Naive thymus-derived CD8-positive, alpha-beta T cell (primary cell): ENCODE measurements at places on chromosomes 6 and 20. TPM values are rescaled to one million over a fixed set of nuclear protein-coding genes. Genes with fewer than 3 reads are reported as not detected.

Gene KIAA0408
- polyA plus RNA-seq: not detected

Gene DDR1
- polyA plus RNA-seq: 5.4 TPM

Gene HDGFL1
- polyA plus RNA-seq: not detected

Gene CALHM4
- polyA plus RNA-seq: not detected

GRCh38 chr6:150940941-150941340, 75.4 kb downstream of the MTHFD1L start:
- DNase-seq: no peak
- no peak overlapping the region for H3K4me3 ChIP-seq
- H3K27me3 ChIP-seq: no peaks in the 10 kb centered on the region
- peaks cover 42% of the 10 kb centered on the region for H3K36me3 ChIP-seq
- H3K27ac ChIP-seq: no peak overlapping the region

- no peaks in the 10 kb centered on the region for H3K4me1 ChIP-seq
- no peak for DNase-seq
- peaks cover 2% of the 10 kb centered on the region for H3K27me3 ChIP-seq
- H3K27ac ChIP-seq: no peak overlapping the region
- no peak overlapping the region for H3K4me3 ChIP-seq
Measured at GRCh38 chr6:155791186-155791585, 335.5 kb upstream of the NOX3 start.

GRCh38 chr6:72890671-72891070, 268.8 kb downstream of the KCNQ5 start:
- no peaks in the 10 kb centered on the region for H3K27me3 ChIP-seq
- no peak overlapping the region for H3K4me3 ChIP-seq
- DNase-seq: no peak
- no peak overlapping the region for H3K27ac ChIP-seq
- peaks cover 6% of the 10 kb centered on the region for H3K4me1 ChIP-seq

- no peak for DNase-seq
- no peaks in the 10 kb centered on the region for H3K36me3 ChIP-seq
- H3K27me3 ChIP-seq: no peaks in the 10 kb centered on the region
- H3K4me3 ChIP-seq: no peak overlapping the region
- no peaks in the 10 kb centered on the region for H3K4me1 ChIP-seq
Measured at GRCh38 chr6:56088641-56089040, 158.7 kb downstream of the COL21A1 start.

GRCh38 chr6:35177596-35177995, 36.2 kb upstream of the SCUBE3 start:
- no peaks in the 10 kb centered on the region for H3K36me3 ChIP-seq
- H3K27ac ChIP-seq: no peak overlapping the region
- DNase-seq: no peak
- H3K4me1 ChIP-seq: no peaks in the 10 kb centered on the region
- no peak overlapping the region for H3K4me3 ChIP-seq

- no peak overlapping the region for H3K4me3 ChIP-seq
- no peaks in the 10 kb centered on the region for H3K36me3 ChIP-seq
- H3K4me1 ChIP-seq: no peaks in the 10 kb centered on the region
- DNase-seq: no peak
Measured at GRCh38 chr6:53986165-53986720, 125.0 kb upstream of the MLIP start.

DNA sequence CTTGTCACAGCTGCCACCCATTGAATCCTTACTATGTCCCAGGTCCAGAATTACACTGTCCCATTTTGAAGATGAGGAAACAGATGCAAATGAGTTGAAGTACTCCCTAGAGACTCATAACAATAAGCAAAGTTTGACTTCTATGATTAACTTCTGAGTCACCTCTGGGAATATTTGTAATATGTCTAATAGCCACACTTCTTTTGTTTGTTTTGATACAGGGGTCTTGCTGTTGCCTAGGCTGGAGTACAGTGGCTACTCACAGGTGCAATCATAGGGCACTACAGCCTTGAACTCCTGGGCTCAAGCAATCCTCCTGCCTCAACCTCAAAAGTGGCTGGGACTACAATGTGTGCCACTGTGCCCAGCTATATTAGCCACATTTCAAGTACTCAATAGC, 11.4 kb upstream of the SOX12 start:
- no peaks in the 10 kb centered on the region for H3K36me3 ChIP-seq
- no peak overlapping the region for H3K4me3 ChIP-seq
- peaks cover 15% of the 10 kb centered on the region for H3K4me1 ChIP-seq
- DNase-seq: no peak
- no peak overlapping the region for H3K27ac ChIP-seq

GRCh38 chr6:73923905-73924485, 228.0 kb downstream of the CD109 start:
- peaks cover 8% of the 10 kb centered on the region for H3K36me3 ChIP-seq
- no peak overlapping the region for H3K4me3 ChIP-seq
- DNase-seq: no peak
- H3K27ac ChIP-seq: no peak overlapping the region
- H3K4me1 ChIP-seq: no peaks in the 10 kb centered on the region

- peaks cover 43% of the 10 kb centered on the region for H3K4me1 ChIP-seq
- no peak for DNase-seq
- H3K27ac ChIP-seq: no peak overlapping the region
- H3K4me3 ChIP-seq: no peak overlapping the region
Measured at GRCh38 chr20:32973077-32973717, 31.0 kb downstream of the SUN5 start.

- H3K4me1 ChIP-seq: no peaks in the 10 kb centered on the region
- H3K27ac ChIP-seq: no peak overlapping the region
- H3K36me3 ChIP-seq: no peaks in the 10 kb centered on the region
- DNase-seq: no peak
Measured at GRCh38 chr6:167760979-167761793, 65.5 kb upstream of the AFDN start.

DNA sequence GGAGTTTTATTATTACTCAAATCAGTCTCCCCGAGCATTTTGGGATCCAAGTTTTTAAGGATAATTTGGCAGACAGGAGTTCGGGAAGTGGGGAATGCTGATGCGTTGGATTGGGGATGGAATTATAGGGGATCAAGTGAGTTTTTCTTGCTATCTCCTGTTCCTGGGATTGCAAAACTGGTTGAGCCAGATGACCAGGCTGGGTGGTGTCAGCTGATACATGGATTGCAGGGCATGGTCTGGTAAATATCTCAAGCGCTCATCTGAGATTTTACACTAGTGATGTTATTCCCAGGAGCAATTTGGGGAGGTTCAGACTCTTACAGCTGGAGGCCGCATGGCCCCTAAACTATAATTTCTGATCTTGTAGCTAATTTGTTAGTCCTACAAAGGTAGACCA, 54.7 kb downstream of the ENPP1 start:
- no peak for DNase-seq
- H3K27ac ChIP-seq: no peak overlapping the region
- no peaks in the 10 kb centered on the region for H3K36me3 ChIP-seq
- H3K4me1 ChIP-seq: no peaks in the 10 kb centered on the region
- no peak overlapping the region for H3K4me3 ChIP-seq

GRCh38 chr6:136169394-136170148, 80.5 kb downstream of the MTFR2 start:
- H3K27ac ChIP-seq: no peak overlapping the region
- peaks cover 10% of the 10 kb centered on the region for H3K27me3 ChIP-seq
- DNase-seq: no peak
- H3K4me3 ChIP-seq: no peak overlapping the region
- no peaks in the 10 kb centered on the region for H3K4me1 ChIP-seq

DNA sequence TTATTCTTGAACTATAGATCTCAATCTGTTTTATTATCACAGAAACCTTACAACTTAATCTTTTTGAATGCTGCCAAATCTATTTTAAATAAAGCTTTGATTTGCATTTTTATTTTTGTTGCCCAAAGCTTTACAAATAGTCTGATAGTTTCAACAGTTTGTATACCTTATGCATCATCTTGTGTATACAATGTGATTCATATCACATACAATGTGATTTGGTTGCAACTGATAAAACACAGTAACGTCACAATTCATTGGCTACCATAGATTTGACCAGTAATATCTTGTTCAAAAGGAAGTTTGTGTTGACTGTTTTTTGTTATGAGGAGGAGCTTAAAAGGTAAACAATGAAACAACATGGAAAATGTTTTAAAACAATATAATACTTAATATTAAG, 110.9 kb downstream of the EYA4 start:
- H3K27me3 ChIP-seq: no peaks in the 10 kb centered on the region
- no peaks in the 10 kb centered on the region for H3K4me1 ChIP-seq
- H3K4me3 ChIP-seq: no peak overlapping the region
- DNase-seq: no peak
- H3K27ac ChIP-seq: no peak overlapping the region
- no peaks in the 10 kb centered on the region for H3K36me3 ChIP-seq

DNA sequence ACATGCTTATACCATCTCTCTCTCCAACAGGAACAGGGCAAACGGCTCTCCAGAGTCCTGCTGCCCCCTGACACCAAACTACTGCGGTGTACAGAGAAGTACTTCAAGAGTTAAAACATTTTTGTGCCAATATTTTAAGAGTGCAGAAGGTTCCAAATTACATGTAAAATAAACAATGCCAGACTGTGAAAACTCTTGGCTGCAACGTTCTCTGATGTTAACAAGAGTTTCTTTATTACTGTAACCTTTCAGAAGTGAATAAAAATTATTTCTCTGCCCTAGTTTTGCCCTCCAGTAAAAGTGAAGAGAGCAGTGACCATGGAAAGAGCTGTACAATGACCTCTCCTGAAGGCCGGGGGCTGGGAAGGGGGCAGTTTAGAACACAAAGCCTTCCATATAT, 41.4 kb upstream of the FAM83C start:
- DNase-seq: no peak
- no peak overlapping the region for H3K4me3 ChIP-seq
- H3K4me1 ChIP-seq: peaks cover 1% of the 10 kb centered on the region
- peak overlapping the region; percentile 34 for H3K27ac ChIP-seq
- no peaks in the 10 kb centered on the region for H3K27me3 ChIP-seq
